NCI-H2081 (cell line): ENCODE measurements at places on chromosomes 1 and 21.

GRCh38 chr1:42037161-42037560 is 116.0 kb upstream of the GUCA2B start:
- no peak for DNase-seq

GRCh38 chr1:232344791-232345399 is 285.0 kb downstream of the SIPA1L2 start:
- DNase-seq = no peak

DNA sequence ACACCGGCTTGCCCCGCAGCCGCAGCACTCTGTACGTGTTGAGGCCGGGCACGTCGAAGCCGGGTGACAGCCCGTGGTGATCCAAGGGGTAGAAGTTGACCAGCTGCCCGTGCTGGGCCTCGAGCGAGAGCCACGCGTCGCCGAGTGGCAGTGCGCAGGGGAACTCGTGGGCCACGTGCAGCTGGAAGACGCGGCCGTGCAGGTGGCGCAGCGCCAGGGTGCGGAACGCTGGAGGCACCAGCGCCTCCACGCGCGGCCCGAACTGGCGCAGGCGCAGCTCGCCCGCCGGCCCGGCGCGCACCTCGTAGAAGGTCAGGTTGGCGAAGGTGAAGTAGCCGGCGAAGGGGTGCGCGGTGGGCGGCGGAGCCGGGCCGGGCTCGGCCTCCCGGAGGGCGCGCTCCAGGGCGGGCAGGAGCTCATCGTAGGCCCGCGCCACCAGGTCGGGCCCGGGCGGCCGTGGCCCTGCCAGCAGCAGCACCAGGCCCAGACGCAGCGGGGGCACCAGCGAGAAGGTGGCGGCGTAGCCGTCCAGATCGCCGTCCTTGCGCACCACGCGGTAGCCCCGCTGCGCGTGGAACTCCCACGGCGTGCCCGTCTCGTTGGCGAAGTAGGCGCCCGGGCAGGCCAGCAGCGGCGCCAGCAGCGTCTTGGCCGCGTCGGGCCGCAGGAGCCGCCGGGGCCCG is 19.5 kb downstream of the LACTBL1 start:
- no peak for DNase-seq

- peak; percentile 37 for DNase-seq
These were observed 50.2 kb upstream of the TSHB start for GRCh38 chr1:114979278-114979891.

DNA sequence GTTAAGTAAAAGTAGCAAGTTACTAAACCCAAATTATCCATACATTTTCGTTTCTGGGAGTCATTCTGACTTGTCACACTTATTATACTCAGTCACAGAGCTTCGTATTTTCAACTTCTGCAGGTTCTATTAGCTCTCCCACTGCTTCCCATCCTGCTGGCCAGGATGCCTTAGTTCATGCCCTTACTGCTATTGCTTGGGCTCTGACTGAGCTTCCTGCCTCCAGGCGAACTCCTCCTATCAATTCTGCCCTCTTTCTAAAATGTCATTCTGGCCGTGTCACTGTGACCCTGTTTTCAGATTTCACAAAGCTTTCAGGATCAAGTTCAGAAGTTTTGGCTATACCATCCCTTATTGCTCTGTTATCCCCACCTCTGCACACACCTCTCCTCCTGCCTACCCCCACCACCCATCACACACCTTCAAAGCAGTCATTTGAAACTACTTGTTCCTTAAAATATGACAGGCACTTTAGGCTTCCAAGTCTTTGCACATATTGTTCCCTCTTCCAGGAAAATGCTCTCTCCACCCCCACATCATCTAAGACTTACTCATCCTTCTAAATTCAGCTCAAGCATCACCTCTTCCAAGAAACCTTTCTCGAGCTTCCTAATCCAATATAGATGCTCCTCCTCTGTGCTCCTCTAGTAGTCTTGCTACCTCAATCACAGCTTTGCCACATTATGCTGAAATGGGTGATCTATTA is 278.0 kb downstream of the BRINP2 start:
- no peak for DNase-seq

- DNase-seq = no peak
These were observed 327.9 kb upstream of the PROX1 start for GRCh38 chr1:213659580-213660547.

- peak; percentile 49 for DNase-seq
These were observed 5.8 kb downstream of the PERM1 start for GRCh38 chr1:975896-976683.

GRCh38 chr1:51833700-51834099 is 44.8 kb downstream of the NRDC start:
- DNase-seq = no peak

DNA sequence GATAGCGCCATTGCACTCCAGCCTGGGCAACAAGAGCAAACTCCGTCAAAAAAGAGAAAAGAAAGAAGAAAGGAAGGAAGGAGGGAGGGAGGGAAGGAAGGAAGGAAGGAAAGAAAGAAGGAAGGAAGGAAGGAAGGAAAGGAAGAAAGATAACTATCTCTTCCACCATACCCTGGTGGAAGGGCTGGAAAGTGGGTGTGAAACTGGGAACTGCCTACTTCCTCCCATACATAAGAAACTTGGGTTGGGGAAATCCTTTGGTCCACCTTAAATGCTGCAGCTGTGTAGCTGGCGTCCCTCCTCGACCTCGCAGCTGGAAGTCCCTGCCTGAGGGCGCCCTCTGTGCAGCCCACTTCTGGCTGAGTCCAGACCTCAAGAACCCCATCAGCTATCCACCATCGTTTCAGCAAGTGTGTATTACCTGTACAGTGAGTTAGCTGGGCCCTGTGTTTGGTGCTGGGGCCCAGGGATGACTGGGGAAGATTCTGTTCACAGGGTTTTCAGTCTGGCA is 4.6 kb upstream of the FAM167B start:
- no peak for DNase-seq

DNA sequence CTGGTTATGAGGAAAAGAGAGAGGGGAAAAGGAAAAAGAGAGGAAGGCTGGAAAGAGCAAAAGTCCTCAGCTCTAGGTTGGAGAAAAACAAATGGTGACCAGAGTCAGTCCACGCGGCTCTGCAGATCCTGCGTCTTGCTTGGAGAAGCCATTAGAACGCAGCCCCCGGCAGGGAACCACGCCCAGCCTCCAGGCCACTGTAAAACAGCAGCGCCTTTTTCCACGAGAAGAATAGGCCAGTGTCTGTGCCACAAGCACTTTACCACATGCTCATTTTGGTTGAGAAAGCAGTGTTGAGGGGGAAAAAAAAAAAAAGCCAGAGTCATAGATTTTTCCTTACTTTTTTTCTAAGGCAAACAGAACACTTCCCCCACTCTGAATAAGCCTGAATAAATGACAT is 846.9 kb upstream of the ADAMTS5 start:
- DNase-seq = no peak

DNA sequence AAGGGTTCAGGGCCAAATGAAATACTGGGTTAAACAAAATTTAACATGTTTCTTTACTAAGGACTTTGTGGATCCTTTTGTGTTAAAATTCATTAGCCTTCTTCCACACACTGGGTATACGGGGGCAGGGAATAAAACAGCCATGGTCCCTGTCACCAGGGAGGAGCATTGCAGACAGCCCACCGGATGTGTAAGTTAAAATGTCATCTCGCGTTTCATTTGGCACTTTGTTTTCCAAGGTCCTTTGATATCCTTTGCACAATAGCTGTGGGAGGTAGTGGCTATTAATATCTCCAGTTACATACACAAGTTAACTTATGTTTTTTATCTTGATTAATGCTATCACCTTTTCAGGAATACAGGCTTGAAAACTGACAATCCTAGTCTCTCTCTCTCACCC is 172.7 kb downstream of the BARHL2 start:
- DNase-seq = no peak

DNA sequence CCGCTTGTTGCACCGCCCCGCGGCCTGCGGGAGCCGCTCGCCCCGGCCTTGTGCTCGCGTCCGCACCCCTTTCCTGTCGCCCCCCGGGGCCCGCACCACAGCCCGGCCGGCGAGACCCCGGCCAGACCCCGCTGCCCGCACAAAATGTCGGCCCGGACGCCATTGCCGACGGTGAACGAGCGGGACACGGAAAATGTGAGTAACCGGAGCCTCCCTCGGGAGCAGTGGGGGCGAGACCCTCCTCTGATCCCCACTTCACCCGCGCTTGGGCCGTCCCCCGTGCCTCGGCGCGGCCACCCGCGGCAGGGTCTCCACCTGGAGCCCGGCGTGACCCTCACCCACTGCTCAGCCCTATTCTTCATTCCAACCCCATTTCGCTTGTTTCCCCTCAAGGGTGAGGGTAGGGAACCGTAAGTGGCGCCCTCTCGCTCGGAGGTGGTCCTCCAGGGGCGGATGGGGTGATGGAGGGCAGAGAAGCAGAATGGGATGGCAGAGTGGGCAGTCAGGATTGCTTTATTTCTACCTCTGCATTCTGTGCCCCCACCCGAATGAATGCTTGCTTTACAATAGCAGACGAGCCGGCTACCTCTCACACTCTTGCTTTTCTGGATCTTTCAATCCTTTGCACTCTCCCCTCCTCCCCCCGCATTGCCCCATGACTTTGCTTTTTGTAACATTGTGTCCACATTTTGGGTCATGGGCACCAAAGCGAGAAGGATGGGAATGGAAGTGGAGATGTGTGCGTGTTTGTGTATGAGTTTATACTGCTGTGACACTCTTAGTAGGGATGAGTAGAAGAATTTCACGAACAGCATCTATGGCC is 954 bp downstream of the MARK1 start:
- DNase-seq = peak; percentile 56

GRCh38 chr1:21921100-21921875 is 15.8 kb downstream of the HSPG2 start:
- no peak for DNase-seq

GRCh38 chr1:91555821-91556531 is 55.3 kb downstream of the CDC7 start:
- no peak for DNase-seq

GRCh38 chr1:41341772-41342562 is 19.3 kb upstream of the FOXO6 start:
- DNase-seq = peak; percentile 89

DNA sequence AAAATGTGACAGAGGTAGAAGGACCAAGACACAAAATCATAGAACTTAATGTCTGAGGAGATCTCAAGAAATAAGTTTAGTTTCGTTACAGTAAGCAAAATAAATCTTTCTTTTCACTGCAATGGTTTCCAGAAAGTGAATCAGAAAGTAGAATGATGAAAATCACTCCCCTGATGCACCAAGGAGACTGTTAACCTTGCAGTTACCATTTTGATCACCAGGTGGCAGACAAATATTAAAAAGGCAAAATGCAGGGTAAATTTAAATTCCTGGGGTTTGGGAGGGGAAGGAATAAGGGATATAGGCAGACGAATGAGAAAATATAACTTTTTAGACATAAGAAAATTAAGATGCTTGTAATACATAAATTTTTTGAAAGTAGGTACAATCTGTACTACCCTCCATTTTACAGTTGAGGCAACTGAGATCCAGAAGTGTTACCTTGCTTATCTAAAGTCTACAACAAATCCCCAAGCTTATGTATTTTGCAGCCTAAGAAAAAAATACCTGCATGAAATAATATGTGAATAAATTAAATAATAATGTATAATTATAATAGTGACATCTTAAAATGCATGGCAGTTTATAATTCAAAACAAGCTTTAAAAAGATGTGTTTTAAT is 253.2 kb downstream of the CRB1 start:
- peak; percentile 74 for DNase-seq

- DNase-seq = no peak
These were observed 400.5 kb downstream of the KCNT2 start for GRCh38 chr1:196207612-196208217.

GRCh38 chr1:61012341-61012761 is 70.0 kb upstream of the NFIA start:
- no peak for DNase-seq

GRCh38 chr1:244369256-244370057 is 82.3 kb downstream of the ADSS2 start:
- DNase-seq = peak; percentile 59

GRCh38 chr1:95013950-95014574 is 58.7 kb downstream of the ALG14 start:
- peak; percentile 1 for DNase-seq

GRCh38 chr1:8649027-8649426 is 168.4 kb downstream of the RERE start:
- DNase-seq = no peak

- no peak for DNase-seq
These were observed 117.7 kb downstream of the ERG start for GRCh38 chr21:38380481-38381137.

DNA sequence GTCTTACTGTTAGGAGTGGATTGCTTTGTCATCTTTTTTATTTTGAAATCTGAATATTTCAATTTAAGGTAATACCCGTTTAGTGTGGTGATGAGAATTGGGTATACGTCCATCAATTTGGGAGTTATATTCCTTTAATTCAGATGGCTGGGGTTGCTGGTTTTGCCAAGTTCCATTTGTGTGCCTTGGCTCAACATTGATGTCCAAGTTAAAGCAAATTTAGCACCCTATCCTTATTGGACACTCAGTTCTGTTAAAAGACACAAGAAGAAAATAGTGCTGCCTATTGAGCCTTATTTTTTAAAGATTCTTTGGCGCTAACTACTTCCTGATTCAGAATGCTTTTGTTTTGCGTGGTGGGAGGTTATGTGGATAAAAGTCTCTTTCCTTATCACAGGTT is 40.6 kb downstream of the CAMTA1 start:
- no peak for DNase-seq

- DNase-seq = no peak
These were observed 4.4 kb downstream of the HFM1 start for GRCh38 chr1:91400133-91400725.

DNA sequence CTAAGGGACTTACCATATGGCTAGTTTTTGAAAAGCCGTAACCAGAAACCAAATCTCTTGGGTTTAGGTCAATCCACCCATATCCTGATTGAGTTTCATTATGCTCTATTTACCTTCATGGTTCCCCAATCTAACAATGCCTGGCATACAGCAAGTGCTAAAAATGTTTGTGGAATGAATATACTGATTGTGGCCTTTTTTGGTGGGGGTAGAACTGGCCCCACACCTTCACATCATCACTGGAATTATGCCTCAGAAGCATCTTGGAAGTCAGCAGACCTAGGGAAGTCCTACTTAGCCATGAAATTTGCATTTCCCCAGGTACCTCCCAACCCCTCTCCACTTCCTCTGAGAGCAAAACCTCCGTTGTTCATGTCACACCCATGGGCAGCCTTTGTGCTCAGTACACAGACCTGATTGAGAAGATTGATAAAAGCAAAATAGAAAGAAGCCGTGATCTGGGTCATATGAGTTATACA is 17.8 kb upstream of the SLAMF1 start:
- DNase-seq = no peak

GRCh38 chr1:176736015-176736414 is 273.0 kb downstream of the PAPPA2 start:
- DNase-seq = no peak

GRCh38 chr21:37364722-37365121 is 1.9 kb upstream of the DYRK1A start:
- no peak for DNase-seq

DNA sequence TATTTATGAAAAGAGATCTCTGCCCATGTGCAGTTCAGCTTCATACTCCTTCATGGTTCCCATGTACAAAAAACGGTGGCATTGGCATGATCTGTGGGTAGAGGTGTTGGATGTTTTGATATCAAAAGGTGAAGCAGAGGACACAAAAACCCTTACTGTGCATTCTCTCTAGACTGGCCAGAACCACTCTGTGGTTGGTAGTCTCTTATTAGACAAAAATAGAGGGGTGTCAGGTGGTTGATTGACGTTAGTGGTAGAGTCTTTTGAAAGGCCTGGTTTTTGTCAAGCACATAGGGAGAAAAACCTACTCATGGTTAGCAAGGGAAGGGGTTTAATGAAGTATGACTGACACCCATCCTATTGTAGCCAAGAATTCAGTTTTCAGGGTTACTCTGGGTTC is 400.0 kb upstream of the TMPRSS15 start:
- no peak for DNase-seq
